D721Med (cell line): ENCODE measurements at places on chromosomes 2 and 18.

DNA sequence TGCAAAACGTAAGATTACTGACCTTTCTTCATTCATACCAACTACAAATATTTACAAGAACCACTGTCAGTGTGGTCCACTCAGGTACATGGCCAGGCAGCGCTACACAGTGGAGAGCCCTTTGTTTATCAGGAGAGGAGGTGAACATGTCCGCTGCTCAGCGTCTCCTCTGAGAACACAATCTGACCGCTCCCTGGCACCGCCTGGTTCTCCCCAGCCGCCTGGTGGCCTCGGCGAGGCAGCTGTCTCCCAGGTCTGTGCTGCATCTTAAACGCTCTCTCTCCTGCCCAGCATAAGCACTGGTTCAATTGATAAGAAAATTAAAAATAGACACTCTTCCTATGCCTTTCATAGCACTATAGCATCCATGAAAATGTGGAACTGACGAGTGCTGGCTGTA is 146.8 kb upstream of the PXDN start:
- no peak for DNase-seq

DNA sequence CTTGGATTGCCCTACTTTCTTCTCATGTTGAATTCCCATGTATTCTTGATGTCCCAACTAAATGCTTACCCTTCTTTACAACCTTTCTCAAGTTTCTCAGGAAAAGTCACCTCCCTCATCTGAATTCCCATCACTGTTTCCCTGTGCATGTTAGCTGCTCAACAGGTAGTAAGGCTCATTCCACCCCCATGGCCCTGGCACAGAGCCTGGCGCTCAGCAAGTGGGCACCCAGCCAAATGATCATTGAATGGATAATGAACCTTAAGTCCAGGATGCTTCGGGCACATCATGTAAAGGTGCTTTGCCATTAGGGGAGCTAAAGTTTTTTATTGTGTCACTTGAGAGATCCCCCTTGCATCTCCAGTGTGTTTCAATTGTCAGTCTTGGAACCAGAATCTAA is 124.0 kb downstream of the PKP4 start:
- no peak for DNase-seq

GRCh38 chr18:11840493-11840892 is 10.7 kb upstream of the CHMP1B start:
- DNase-seq, result no peak

GRCh38 chr2:79272616-79273015 is 113.1 kb upstream of the REG3A start:
- no peak for DNase-seq

DNA sequence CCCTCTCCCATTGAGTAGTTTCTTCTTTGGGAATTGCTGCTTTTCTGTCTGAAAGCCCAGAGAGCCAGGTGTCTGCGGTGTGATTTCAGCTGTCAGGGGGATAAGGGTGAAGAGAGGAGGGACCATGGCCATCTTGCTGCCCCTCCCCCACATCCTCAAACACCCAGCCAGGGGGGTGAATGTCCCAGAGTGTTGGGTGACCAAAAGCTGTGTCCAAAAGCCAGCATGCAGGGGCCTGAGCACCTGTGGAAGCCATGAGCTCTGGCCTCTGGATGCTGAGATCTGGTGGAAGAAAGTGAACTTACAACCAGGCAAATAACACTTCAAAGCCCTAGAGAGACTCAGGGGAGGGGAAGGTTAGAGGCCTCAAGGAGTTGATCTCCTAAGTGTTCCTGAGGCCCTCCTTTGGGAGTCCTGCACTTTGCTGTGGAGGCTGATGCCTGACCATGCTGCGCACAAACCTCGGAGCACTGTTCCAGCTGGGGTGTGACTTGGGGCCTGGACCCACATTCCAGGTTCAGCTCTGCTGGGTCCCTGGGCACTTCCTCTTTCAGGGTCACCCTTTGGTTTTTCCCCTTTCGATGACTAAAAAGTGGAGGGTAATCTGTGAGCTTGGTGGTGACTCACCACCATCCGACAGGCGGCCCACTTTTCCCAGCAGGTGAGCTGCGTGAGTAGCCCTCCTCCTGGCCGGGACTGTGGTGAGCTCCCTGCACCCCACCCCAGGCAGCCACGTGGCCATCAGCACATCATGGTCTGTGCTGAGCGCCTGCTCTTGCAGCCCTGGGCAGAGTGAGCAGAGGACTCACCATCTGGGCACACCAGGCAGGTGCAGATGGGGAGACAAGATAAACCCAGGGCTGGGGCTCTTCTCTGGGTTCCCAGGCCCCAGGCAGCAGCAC is 66.8 kb upstream of the FOSL2 start:
- no peak for DNase-seq

GRCh38 chr2:65153515-65153914 is 23.6 kb upstream of the RAB1A start:
- no peak for DNase-seq

- DNase-seq, result no peak
Observed at GRCh38 chr18:45068400-45069094, 387.9 kb downstream of the SETBP1 start.

- DNase-seq, result no peak
Observed at GRCh38 chr18:6273423-6273822, 141.3 kb downstream of the L3MBTL4 start.

DNA sequence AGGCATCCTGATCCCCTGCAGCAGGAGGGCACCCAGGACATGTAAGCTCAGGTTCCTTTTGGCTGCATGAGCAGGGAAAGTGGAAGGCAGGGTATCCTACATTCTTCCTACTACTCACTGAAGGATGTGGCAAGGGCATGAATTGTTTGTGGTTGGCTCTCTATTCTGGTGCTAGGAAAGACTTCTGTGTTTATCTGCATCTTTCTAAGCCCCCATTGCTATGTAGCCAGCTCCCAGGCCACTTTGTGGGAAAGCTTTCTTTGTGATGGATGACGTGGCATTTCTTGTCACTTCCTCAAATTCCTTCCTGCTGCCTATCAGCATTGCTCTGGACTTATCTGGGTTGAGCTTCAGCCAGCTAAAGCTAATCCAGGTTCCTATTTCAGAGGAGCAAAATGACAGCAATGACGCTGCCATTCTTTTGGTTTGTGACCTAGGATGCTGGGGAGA is 46.2 kb downstream of the MEIS1 start:
- no peak for DNase-seq

DNA sequence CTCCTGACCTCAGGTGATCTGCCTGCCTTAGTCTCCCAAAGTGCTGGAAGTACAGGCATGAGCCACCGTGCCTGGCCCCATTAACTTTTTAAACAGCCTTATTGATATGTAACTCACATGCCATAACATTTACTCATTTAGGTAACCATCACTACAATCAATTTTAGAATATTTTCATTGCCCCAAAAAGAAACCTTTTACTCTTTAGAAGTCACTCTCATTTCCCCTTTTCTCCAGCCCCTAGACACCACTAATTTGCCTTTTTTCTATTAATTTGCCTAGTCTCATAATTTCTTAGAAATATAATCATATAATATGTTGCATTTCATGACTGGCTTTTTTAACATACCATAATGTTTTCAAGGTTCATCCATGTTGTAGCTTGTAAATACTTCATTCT is 57.2 kb upstream of the TACR1 start:
- DNase-seq, result no peak

GRCh38 chr2:231099918-231100317 is 24.9 kb downstream of the HTR2B start:
- no peak for DNase-seq

- DNase-seq, result no peak
Observed at GRCh38 chr18:26708806-26709716, 156.4 kb downstream of the AQP4 start.

DNA sequence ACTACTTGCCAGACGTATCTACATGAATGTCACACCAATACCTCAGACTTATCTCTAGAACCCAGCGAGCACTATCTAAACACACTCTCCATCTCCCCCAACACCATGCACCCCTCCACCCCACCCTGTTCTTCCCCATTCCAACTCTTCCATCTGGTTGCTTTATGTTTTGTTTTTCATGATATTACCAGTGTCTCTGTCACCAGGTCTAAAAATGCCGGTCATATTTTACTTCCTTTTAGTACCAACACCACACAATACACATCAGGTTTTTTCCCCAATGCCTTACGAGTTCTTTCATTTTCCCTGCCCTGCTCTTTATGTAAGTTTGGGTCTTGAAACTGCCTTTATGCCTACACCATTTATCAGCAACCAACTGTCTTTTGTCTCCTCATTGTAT is 10.2 kb upstream of the ITGA4 start:
- no peak for DNase-seq

GRCh38 chr2:233651430-233651829 is 15.2 kb downstream of the UGT1A10 start:
- DNase-seq, result no peak

DNA sequence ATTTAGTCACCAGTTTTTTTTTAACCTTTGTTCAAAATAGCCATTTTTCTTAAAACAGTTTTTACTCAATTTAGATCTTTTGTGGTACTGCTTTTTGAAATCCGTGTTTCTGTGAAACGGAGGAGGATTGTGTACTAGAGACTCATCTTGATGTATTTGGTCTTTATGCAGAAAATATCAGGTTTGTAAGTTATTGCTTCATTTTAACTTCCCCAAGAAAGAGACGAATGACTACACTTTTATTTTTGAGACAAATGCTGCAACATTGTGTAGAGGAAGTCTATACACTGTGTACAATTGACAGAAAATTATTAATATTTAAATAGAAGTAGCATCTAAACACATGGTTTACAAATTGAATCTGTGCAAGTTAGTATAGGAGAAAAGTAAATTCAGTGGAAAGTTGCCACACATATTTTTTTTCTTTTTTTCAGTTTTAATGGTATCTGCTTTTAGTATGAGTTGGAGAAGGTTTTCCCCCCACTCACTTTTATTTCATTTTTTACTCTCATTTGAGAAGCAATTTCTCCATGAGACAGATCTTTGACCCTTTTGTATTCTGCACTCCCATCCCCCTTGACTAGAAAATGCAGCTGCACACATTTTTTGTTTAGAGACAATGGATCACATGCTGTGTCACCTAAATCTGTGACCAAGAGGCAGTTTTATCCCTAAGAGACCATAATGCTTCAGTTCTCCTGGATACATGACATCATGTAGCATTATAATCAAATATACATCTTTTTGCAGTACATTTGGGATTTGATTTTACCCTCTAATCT is 200.8 kb upstream of the STON1 start:
- no peak for DNase-seq

DNA sequence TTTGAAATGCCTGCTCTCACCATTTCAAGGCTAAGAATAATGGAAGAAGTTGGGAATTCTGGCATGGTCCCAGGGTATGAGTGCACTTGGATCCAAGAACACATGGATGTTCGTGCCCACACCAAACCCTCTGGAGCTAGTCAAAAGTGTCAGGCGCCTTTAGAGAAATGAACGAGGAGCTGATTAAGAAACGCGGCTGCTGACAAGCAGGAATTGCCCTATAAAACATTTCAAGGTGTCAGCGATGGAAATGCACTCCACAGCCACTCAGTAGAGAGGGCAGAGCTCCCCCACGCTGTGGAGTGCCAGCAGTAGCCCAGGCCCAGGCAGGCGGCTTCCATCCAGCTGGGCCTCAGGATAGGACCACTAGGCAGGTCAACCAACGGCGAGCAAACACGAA is 213.7 kb downstream of the TTC32 start:
- DNase-seq, result no peak

GRCh38 chr18:4282954-4283353 is 172.2 kb downstream of the DLGAP1 start:
- DNase-seq, result no peak

GRCh38 chr2:215915441-215915840 is 97.9 kb downstream of the MREG start:
- no peak for DNase-seq

- no peak for DNase-seq
Observed at GRCh38 chr2:15160201-15160991, 400.7 kb downstream of the NBAS start.

- DNase-seq, result no peak
Observed at GRCh38 chr2:27720004-27720551, 51.4 kb upstream of the MRPL33 start.

DNA sequence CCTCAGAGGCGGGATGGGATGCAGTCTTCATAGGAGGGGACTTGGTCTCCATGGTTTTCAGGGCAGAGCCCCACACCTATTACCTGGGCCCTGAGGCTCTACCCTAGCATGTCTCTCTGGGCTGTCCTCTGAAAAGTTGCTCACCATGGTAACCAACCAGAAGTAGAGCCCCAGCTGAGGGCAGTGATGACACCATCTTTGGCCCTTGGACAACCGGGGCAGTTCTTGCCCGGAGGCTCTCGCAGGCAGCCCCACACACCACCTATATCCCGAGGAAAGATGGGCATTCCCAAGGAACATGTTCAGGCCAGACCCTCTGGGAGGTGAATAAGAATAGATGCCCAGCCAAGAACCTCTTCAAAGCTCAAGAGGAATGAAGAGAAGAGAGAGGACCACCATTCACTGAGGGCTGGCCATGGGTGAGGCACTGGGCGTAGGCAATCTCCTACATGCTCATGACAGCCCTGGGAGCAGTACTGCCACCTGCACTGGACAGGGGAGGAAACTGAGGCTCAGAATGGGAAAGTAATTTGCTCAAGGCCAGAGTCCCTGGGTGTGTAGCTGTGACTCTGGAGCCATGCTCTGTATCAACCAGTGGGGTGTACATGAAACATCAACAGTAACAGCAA is 72.5 kb downstream of the HS1BP3 start:
- no peak for DNase-seq

DNA sequence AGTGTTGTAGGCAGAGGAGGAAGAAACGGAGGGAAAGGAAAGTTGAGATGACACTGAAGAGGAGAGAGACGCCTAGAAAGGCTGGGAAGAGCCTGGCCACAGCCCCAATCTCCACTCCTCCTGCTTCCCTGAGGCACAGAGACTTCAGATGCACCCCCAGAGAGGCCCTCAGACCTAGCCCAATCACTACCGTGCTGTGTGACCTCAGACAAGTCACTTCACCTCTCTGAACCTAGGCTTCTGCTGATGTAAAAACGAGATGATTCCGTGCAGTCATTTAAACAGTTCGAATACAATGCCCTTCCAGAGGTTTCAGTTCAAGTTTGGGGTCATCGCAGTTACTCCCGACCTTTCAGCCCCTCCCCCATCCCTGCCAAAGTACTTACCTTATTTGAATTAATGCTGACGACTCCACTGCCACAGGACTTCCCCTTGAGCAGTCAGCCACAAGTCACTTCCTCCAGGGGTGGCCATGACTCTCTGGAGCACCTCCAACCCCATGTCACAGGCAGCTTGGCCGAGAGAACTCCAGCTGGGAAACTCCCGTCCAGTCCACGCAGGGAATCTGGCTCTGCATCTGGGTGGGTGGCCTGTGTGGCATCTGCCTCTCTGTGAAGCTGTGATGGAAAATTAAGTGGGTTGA is 105.2 kb upstream of the ID2 start:
- no peak for DNase-seq
